Activated CD4-positive, alpha-beta T cell treated with anti-CD3 and anti-CD28 coated beads for 36 hours (primary cell): ENCODE measurements at places on chromosomes 13 and 19. TPM values are rescaled to one million over a fixed set of nuclear protein-coding genes. Genes with fewer than 3 reads are reported as not detected.

DNAJB1 gene
- 69.3 TPM for total RNA-seq

BCAM gene
- total RNA-seq, result not detected

UBL5 gene
- 214 TPM for total RNA-seq

MAG gene
- total RNA-seq, result 0.34 TPM

TMC4 gene
- total RNA-seq, result 0.55 TPM

KXD1 gene
- total RNA-seq, result 121 TPM

ADM5 gene
- 4.4 TPM for total RNA-seq

DNA sequence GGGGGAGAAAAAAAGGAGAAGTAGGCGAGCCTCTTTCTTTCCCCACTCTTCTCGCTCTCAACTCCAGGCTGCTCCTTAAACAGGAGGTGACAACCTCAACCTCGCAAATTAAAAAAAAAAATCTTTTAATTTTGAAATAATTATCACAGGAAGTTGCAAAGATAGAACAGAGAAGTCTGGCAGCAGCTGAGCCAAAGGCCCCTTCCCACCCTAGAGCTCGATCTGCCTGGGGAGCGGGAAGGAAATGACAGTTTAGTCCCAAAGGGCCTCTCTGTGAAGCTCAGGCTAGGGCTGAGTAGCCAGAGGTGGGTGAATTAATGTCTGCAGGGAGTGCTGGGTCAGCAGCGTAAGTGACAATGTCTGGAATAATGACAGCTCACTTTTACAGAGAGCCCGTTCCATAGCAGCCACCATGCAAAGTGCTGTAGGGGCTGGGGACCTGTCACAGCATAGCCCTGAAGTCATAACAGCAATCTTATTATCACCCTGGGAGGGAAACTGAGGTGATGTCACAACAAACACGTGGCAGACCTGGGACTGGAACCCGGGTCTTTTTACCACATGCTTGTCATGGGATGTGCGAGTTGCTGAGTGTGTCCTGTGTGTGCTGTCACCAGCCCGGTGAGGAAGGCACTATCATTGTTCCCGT is 8.8 kb upstream of the CD22 start:
- H3K4me3 ChIP-seq, result no peak overlapping the region
- no peak overlapping the region for H3K27ac ChIP-seq
- peaks cover 7% of the 10 kb centered on the region for H3K4me1 ChIP-seq
- no peaks in the 10 kb centered on the region for H3K36me3 ChIP-seq

- DNase-seq, result no peak
- no peaks in the 10 kb centered on the region for H3K36me3 ChIP-seq
- no peak overlapping the region for H3K4me3 ChIP-seq
- no peaks in the 10 kb centered on the region for H3K4me1 ChIP-seq
- no peak overlapping the region for H3K27ac ChIP-seq
Measured at GRCh38 chr13:101231751-101232428, 184.4 kb downstream of the NALCN start.

- no peaks in the 10 kb centered on the region for H3K27me3 ChIP-seq
- H3K4me3 ChIP-seq, result no peak overlapping the region
- peak; percentile 24 for DNase-seq
- H3K4me1 ChIP-seq, result no peaks in the 10 kb centered on the region
- peaks cover 7% of the 10 kb centered on the region for H3K36me3 ChIP-seq
Measured at GRCh38 chr19:18672606-18673337, 10.7 kb upstream of the CRTC1 start.

- no peak overlapping the region for H3K27ac ChIP-seq
- H3K27me3 ChIP-seq, result no peaks in the 10 kb centered on the region
- H3K4me1 ChIP-seq, result no peaks in the 10 kb centered on the region
- H3K4me3 ChIP-seq, result no peak overlapping the region
Measured at GRCh38 chr13:41716236-41716635, 244.7 kb downstream of the VWA8 start.

DNA sequence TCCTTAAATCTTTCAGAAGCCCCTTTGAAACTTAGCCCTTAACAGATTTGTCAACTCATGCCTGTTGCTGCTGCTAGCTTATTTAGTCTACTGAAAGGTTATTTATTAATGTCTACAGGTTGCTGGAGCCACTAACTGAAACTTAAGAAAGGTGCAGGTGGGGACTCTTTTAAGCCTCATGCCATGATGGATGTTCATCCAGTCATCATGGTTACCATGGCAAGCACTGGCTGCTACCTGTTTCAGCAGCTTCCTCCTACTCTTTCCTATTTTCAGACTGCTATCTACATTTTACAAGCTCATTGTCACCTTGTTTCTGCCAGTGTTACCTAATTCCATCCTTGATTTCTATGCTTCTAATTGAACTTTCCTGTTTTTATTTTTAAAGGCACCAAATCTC is 27.1 kb downstream of the DGKH start:
- peak; percentile 36 for DNase-seq
- peaks cover 16% of the 10 kb centered on the region for H3K36me3 ChIP-seq
- H3K27me3 ChIP-seq, result no peaks in the 10 kb centered on the region

DNA sequence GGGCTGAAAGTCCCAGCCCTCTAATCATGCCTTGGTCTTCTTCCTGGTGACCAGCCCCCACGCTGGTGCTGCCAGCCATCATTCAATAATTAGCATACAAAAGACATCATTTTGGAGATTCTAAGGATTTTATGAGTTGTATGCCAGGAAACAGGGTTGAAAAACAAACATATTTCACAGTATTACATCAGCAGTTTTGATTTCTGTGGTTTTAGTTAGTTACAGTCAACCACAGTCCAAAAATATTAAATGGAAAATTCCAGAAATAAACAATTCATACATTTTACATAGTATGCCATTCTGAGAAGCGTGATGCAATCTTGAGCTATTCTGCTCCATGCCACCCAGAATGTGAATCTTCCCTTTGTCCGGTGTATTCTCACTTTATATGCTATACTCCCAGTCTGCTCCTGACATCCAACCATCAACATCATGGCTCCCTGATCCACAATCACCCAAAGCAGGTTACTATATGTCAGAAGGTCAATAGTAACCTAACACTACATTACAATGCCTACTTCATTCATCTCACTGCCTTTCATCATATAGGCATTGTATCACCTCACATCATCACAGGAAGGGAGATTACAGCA is 49.2 kb downstream of the STOML3 start:
- no peak overlapping the region for H3K4me3 ChIP-seq
- DNase-seq, result no peak
- peaks cover 2% of the 10 kb centered on the region for H3K4me1 ChIP-seq
- H3K27ac ChIP-seq, result no peak overlapping the region
- no peaks in the 10 kb centered on the region for H3K36me3 ChIP-seq
- H3K27me3 ChIP-seq, result peaks cover 12% of the 10 kb centered on the region

- H3K36me3 ChIP-seq, result peaks cover 69% of the 10 kb centered on the region
- no peak overlapping the region for H3K27ac ChIP-seq
- H3K27me3 ChIP-seq, result no peaks in the 10 kb centered on the region
- DNase-seq, result no peak
- peaks cover 6% of the 10 kb centered on the region for H3K4me1 ChIP-seq
Measured at GRCh38 chr19:57302727-57303401, 17.4 kb upstream of the ZNF543 start.

DNA sequence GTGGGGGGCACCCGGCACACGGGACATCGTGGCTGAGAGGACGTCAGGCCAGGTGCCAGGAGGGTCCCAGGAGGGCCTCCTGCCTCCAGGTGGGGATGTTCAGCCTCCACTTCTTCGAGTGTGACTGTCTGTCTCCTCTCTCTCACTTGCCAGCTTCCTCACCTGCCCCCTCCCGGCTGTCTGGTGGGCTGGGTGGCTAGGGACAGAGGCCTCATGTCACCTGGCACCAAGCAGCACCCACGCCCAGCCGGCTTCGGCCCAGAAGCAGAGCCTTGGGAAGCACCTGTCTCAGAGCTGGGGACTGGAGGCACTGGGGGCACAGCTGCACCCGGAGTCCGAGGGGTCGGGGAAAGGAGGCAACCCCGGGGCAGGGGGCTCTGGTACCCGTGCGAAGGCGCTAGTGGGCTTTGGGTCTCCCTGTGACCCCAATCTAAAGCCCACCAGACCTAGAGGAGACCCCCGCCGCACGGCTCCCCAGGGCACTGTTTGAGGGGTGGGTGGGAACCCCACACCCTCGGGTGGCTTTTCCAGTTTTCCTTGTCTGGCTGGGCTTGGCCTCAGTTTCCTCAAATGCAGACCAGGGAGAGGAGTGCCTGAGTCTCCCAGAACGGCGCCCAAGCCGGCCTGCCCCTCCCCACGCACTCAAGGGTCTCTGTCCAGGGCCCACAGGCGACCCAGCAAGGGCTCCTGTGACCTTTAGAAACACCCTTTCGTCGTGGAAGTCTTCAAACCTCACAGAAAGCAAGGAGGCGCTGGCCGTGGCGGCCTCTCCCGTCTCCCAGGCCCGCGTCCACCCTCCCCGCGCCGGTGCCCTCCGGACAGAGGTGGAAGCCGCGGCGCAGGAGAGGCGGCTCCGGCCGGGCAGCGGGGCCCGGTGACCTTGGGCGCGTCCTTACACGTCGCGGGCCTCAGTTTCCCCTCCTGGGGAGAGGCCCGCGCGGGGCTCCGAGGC is 664 bp upstream of the HCN2 start:
- DNase-seq, result peak; percentile 35
- no peak overlapping the region for H3K27ac ChIP-seq
- peaks cover 3% of the 10 kb centered on the region for H3K4me1 ChIP-seq
- peaks cover 19% of the 10 kb centered on the region for H3K27me3 ChIP-seq
- no peak overlapping the region for H3K4me3 ChIP-seq
